ENCODE measurements at places on chromosomes 11 and 22.

DNA sequence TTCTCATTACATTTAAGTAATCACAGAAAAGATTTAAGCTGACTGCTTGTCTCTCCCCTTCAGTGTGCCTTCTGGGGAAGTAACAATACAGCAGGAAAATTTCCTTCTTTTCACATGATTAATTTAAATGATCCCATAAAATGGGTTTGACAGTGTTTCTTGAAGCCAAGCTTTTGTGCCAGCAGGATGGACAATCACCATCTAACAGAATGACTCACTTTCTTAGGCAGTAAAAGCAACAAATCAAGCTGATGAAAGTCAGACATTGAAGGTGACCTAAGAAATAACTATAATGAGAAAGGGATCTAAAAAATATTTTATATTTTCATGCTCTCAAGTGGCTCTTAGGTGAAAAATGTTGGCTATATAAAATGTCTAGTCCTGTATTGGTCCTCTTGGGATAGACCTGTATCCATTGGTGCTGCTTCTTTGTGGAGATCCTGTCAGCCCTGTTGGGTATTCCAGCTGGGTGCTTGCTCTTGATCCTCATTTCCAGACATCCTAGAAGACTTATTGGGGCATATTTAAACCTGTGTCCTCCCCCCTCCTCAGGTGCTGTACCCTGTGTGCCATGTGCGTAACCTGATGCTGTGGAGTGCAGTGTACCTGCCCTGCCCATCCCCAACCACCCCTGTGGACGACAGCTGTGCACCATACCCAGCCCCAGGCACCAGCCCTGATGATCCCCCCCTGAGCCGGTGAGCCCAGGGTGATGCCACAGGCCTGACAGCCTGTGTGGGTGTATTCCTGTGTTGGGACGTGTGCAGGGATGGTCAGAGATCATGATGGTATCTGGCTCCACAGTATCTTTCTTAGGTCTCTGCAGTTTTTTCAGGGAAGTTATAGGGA lies 62.7 kb upstream of the HORMAD2 start:
- no peaks in the 10 kb centered on the region for H3K27me3 ChIP-seq
- no peak overlapping the region for H3K4me3 ChIP-seq
- no peaks in the 10 kb centered on the region for H3K4me1 ChIP-seq
- DNase-seq: no peak

- no peaks in the 10 kb centered on the region for H3K4me1 ChIP-seq
- H3K4me3 ChIP-seq: no peak overlapping the region
- H3K27ac ChIP-seq: peak overlapping the region; percentile 56
These were observed 4.4 kb downstream of the BIK start for GRCh38 chr22:43114958-43115357.

- no peak for DNase-seq
- no peaks in the 10 kb centered on the region for H3K36me3 ChIP-seq
- H3K4me3 ChIP-seq: no peak overlapping the region
- H3K27me3 ChIP-seq: no peaks in the 10 kb centered on the region
- no peaks in the 10 kb centered on the region for H3K4me1 ChIP-seq
These were observed 130.7 kb upstream of the RCN1 start for GRCh38 chr11:31960126-31960525.

- no peaks in the 10 kb centered on the region for H3K4me1 ChIP-seq
- H3K4me3 ChIP-seq: no peak within 1 kb of the TSS
- H3K36me3 ChIP-seq: no peaks in the 10 kb centered on the region
- DNase-seq: no peak
These were observed at the start of gene OR51A7 for GRCh38 chr11:4903484-4903883. TSS of gene OR51A7 (plus strand) at chr11:4903783. CDS start at chr11:4907370, 3,587 bp downstream.

DNA sequence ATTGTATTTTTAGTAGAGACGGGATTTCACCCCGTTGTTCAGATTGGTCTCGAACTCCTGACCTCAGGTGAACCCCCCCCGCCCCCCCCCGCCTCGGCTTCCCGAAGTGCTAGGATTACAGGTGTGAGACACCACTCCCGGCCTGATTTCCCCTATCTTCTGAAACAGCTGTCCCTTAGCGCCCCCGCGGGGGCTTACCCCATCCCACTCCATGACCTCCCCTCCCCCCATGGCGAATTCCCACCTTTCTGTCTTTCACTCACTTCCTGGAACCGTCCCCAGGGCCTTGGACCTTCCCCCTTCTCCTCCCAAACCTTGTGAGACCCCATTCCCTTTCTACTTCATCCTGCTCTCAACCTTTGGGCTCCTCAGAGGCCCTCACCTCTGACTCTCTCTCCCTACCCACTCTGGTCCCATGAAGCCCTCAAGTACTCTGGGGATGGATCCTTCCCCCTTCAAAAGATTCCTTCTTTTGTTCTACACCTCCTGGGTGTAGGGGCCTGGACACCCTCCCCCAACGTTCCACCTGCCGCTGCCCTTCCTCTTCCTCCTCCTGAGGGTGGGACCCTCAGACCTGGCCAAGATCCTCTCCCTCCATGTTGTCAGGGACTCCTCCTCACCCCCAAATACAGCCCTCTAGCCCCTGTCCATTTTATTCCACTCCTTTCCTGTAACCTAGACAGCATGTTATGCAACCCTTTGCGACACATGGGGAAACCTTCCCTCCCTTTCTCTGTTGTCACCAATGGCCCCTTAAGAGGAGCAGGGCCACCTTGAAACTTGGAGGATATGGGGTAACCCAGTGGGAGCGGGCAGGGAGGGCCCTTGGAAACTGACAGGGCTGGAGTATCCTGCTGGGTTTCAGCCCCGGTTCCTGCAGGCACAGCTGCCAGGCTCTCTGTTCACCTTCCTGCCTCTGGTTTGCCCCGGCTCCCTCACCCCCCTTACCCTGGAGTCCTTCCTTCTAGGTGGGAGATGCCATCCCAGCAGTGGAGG lies 1.1 kb downstream of the PRDX5 start:
- H3K4me3 ChIP-seq: peak overlapping the region; percentile 88
- H3K27me3 ChIP-seq: no peaks in the 10 kb centered on the region
- DNase-seq: no peak
- peak overlapping the region; percentile 99 for H3K27ac ChIP-seq
- peaks cover 32% of the 10 kb centered on the region for H3K36me3 ChIP-seq

GRCh38 chr11:45371251-45372115 lies 85.3 kb upstream of the SYT13 start:
- peak; percentile 64 for DNase-seq
- no peaks in the 10 kb centered on the region for H3K36me3 ChIP-seq
- H3K4me3 ChIP-seq: no peak overlapping the region
- H3K4me1 ChIP-seq: no peaks in the 10 kb centered on the region
- no peak overlapping the region for H3K27ac ChIP-seq

DNA sequence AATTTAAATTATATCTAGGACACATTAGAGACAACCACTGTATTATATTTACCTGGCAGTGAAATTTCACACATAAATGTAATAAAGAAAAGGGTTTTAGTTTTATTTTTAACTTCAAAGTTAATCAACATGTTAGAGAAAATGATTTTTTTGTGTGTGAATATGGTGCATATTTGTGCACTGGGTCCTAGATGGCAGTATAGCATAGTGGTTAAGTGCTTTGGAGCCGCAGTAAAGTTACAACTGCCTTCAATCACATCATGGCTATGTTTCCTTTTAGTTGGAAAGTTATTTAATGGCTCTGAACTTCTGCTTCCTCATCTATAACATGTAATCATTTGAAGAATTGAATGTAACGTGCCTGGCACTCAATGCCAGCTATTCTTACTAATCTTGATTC lies 108.9 kb upstream of the DDI1 start:
- H3K36me3 ChIP-seq: no peaks in the 10 kb centered on the region
- H3K4me3 ChIP-seq: no peak overlapping the region
- no peak for DNase-seq
- H3K4me1 ChIP-seq: no peaks in the 10 kb centered on the region
- H3K27me3 ChIP-seq: no peaks in the 10 kb centered on the region
- no peak overlapping the region for H3K27ac ChIP-seq

- no peaks in the 10 kb centered on the region for H3K4me1 ChIP-seq
- DNase-seq: no peak
- no peaks in the 10 kb centered on the region for H3K36me3 ChIP-seq
These were observed at the start of gene PHF21B for GRCh38 chr22:45009606-45010531. TSS of gene PHF21B (minus strand) at chr22:45010005. CDS start at chr22:45009549, 456 bp downstream.

DNA sequence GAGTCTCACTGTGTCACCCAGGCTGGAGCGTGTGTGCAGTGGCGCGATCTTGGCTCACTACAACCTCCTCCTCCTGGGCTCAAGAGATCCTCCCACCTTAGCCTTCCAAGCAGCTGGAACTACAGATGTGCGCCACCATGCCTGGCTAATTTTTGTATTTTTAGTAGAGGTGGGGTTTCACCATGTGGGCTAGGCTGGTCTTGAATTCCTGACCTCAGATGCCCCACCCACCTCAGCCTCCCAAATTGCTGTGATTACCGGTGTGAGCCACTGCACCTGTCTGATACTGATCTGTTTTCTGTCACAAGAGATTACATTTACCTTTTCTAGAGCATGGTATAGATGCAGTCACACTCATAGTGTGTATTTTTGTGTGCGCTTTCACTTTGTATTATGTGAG lies 11.6 kb downstream of the ATG13 start:
- H3K27me3 ChIP-seq: no peaks in the 10 kb centered on the region
- no peak overlapping the region for H3K27ac ChIP-seq
- H3K4me3 ChIP-seq: no peak overlapping the region

DNA sequence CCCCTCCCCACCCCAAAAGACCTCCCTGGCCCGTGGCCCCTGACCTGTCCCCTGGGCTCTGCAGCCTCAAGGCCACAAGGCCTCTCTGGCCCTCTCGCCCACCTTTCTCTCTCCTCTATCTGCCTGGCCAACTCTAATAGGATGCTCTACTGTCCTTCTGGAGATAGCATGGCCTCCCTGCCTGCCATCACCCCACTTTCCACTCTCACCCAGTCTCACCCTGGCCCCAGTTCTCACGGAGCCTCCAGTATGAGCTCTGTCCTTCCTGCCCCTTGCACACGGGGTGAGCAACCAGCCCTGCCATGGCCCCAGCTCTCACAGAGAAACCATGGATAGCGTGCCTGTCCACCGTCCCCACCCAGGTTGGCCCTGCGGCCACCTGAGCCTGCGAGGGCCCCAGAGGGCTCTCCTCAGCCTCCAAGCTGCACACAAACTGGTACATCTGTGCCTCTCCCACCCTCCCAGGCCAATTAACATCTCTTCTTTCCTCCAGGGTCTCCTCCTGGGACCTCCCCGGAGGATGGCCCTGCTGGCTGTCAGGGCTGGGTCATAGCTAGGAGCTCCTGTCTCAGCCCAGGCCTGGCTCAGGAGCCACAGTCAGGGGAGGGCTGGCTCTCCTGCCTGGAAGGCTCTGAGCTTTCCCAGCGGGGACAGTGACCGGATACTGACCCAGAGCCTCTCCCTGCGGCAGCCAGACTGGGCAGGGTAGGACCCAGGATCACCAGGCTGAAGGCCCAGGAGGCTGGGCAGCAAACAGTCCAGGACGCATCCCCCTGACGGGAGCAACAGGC lies 22.3 kb downstream of the RTN4R start:
- no peaks in the 10 kb centered on the region for H3K27me3 ChIP-seq
- no peaks in the 10 kb centered on the region for H3K36me3 ChIP-seq
- H3K27ac ChIP-seq: peak overlapping the region; percentile 57
- no peaks in the 10 kb centered on the region for H3K4me1 ChIP-seq
- H3K4me3 ChIP-seq: no peak overlapping the region

DNA sequence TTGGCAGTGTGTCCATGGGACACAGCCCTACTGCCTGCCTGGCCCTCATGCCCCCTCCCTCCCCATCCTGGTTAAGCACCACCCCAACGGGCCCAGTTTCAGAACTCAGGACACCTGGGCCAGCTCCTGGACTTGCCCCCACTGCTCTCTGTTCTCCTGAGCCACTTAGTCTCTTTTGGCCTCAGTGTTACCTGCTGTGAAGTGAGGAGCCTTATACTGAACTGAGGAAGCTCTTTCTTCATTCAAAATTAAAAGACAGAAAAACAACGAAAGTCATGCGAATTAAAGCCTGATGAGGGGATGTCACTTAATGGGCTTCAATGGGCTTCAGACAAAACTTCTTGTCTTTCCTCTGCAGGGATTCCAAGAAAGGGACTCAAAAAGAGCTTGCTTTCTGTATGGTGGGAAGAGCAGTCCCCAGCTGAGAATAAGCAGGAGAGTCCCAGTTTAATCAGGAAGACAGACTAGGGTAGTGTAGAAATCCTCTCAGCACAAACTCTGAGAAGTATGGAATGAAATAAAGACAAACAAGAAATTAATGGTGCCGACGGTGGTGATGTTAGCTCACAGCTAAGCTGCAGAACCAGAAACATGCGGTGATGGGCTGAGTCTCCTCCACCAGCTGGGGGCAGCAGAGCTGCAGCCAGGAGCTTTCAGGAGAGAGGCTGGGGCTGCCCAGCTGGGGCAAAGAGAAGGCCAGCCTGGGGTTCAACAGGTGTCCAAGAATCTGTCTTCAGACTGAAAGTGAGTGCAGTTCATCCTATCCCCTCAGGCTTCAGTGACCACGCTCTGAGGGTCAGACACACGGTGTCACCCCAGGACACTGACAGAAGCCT lies 101.0 kb downstream of the GGTLC2 start:
- no peak overlapping the region for H3K4me3 ChIP-seq
- no peaks in the 10 kb centered on the region for H3K27me3 ChIP-seq
- H3K4me1 ChIP-seq: no peaks in the 10 kb centered on the region
- peak; percentile 67 for DNase-seq
- H3K27ac ChIP-seq: no peak overlapping the region

Data from Peyer's patch (tissue), 4 donors.